Left renal pelvis (tissue), 4 donors: ENCODE measurements at places on chromosomes 5 and 9. TPM values are rescaled to one million over a fixed set of nuclear protein-coding genes. Genes with fewer than 3 reads are reported as not detected.

- DNase-seq, result no peak
Observed at GRCh38 chr5:155727512-155728145, 599.3 kb upstream of the SGCD start.

DNA sequence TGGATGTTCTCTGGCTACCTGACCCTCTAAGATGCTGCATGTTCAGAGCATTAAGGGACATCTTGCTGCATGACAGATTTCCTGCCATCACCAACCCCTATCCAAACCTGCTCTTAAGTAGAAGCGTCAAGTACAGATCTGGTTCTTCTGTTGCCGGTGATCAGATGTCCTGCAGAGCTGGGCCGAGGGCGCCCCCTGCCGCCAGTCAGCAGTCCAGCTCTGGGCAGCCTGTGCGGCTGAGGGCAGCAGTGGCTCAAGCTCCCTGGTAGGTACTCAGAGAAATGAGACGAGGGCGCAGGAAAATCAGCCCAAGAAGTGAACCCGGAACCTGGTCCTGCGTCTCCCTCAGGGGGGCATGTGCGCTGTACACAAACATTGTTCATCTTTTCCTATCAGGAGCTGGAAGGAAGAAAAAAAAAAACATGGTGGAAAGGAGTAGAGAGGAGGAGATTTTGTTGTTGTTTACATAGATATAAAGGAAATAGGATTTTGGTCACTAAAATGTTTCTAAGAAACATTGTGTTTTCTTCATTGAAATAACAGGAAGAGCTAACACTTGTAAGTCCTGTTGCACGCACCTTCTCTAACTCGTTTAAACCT lies 95.8 kb downstream of the CFAP90 start:
- DNase-seq, result no peak

DNA sequence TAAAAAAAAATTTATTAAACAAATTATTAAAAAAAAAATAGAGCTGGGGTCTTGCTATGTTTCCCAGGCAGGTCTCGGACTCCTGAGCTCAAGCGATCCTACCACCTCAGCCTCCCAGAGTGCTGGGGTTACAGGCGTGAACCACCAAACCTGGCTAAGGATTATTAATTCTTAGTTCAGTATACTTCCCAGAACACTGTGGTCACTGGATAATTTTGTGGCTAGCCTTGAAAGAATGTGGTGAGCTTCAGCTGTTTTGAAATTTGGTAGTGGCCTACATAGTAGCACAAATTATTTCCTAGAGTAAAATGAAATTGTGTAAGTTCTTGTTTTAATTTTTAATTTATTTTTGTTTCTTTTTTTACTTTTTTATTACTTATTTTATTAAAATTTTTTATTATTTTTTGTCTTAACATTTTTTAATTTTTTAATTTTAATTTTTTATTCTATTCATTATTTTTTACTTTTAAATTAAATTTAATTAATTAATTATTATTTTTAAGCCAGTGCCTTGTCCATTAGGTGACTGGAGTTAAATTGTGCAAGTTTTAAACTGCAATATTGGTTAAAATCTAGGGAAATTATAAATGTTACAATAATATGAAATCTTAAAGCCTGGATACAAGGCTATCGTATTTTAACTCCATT lies 23.0 kb downstream of the ARRDC3 start:
- DNase-seq, result no peak

- DNase-seq, result no peak
Observed at GRCh38 chr9:33489066-33489465, 15.3 kb upstream of the NOL6 start.

- no peak for DNase-seq
Observed at GRCh38 chr9:99134893-99135341, 30.0 kb downstream of the TGFBR1 start.

DNA sequence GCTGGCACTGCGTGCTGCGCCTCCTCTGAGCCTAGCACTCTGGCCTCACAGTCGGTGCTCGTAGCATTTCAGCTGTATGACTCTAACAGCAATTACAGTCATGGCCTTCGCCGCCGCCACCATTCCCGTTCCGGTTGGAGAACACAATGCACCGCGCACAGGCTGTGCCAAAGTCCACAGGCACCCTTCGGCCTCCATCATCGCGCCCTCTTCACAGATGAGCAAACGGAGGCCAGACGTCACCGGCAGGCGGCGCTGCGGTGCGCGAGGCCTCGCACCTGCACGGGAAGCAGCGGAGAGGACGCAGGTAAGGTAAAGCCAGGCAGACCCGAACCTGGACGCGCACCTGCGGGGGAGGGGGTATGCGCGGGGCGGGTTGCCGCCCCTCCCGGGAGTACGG lies 128.9 kb downstream of the BARX1 start:
- no peak for DNase-seq

The NIPAL4 gene
- 1.8 TPM for polyA plus RNA-seq

GRCh38 chr5:76372323-76373054 lies 30.6 kb upstream of the IQGAP2 start:
- DNase-seq, result no peak

DNA sequence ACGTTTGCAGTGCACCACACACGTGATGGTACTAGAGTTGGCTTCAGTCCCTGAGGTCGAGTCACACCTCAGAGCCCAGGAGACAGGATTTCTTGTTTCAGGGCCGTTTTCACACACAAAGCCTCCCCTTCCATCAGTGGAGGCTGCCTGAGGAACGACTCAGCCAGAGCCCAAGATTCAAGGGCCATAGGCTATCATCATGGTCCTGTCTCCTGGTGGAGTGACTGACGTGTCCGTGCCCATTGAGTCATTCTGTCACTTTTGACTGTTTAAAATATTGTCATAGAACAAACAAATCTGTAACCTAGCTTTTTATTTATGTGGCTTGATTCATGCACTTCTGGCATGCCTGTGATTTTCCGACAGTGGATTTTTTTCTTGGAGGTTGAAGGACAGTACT lies 28.3 kb downstream of the CAMK2A start:
- no peak for DNase-seq

GRCh38 chr9:37617161-37617560 lies 24.8 kb upstream of the TOMM5 start:
- DNase-seq, result no peak

The TICAM2 gene
- 8.0 TPM for polyA plus RNA-seq

- DNase-seq, result no peak
Observed at GRCh38 chr5:177301503-177302165, 1.9 kb downstream of the RAB24 start.

The CYSRT1 gene
- polyA plus RNA-seq, result 12.3 TPM

The LIFR gene
- 81.1 TPM for polyA plus RNA-seq

- no peak for DNase-seq
Observed at GRCh38 chr9:93967020-93967803, 12.1 kb upstream of the BARX1 start.

The SPATA31C1 gene
- polyA plus RNA-seq, result 0.63 TPM

The SHISAL2B gene
- polyA plus RNA-seq, result not detected

- DNase-seq, result no peak
Observed at GRCh38 chr9:115198001-115198400, 80.0 kb upstream of the TNC start.

The TLR4 gene
- 15.8 TPM for polyA plus RNA-seq

DNA sequence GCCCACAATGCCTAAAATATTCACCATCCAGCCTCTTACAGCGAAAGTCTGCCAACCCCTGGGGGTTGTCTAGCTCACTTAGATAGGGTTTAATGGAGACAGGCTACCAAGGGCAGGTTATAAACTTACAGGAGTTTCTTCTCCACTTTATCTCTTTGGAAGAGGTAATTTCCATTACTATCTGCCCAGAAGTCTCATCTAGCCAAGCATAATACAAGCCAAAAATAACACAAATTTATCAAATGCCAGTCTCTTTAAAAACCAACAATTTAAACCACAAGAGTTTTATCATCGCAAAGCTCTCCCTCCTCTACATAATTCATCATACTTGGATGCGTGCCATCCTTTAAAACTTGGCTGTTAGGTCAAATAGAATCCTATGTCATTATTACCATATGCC lies 6.2 kb downstream of the RBM22 start:
- no peak for DNase-seq

DNA sequence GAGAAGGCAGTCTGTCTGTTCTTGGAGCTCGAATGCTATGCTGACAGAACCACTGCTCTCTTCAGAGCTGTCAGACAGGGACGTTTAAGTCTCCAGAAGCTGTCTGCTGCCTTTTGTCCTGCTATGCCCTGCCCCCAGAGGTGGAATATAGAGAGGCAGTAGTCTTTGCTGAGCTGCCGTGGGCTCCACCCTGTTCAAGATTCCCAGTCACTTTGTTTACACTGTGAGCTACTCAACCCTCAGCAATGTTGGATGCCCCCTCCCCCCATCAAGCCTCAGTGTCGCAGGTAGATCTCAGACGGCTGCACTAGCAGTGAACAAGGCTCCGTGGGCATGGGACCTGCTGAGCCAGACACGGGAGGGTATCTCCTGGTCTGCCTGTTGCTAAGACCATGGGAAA lies 344.2 kb downstream of the TMEM161B start:
- no peak for DNase-seq
